ENCODE measurements at places on chromosomes 2 and 18.

GRCh38 chr18:13758622-13759021 is 32.1 kb downstream of the RNMT start:
- no peak for DNase-seq

DNA sequence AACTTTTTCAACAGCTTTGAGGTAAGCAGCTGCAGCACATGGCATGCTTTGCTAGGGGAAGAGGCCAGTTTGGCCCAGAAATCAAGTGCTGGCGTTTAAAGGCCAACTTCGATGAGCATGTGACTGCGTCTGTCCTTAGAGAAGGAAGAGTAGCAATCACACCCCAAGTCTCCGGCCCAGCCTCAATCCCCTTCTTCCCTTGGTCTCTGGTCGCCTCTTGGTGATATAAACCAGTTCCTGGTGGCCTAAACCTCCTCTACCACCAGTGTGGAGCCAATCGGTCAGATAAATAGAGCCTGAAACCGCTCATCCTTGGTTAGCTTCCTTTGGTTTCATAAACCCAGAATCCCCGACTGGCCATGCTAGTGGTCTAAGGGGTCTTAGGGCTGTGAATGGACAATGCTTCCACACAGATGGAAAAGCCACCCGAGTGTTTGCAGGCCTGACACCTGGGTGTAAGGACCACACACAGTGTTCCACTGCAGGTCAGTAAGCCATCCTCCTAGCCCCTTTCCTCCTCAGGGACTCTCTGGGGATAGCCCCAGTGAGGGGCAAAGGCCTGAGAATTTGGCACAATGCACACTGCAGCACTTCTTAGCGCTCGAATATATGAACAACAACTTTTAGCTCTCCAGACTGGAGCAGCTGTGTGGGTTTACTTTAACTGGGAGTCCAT is 23.0 kb upstream of the COX7A2L start:
- DNase-seq, result no peak

GRCh38 chr18:24414349-24415003 is 12.0 kb upstream of the IMPACT start:
- no peak for DNase-seq

DNA sequence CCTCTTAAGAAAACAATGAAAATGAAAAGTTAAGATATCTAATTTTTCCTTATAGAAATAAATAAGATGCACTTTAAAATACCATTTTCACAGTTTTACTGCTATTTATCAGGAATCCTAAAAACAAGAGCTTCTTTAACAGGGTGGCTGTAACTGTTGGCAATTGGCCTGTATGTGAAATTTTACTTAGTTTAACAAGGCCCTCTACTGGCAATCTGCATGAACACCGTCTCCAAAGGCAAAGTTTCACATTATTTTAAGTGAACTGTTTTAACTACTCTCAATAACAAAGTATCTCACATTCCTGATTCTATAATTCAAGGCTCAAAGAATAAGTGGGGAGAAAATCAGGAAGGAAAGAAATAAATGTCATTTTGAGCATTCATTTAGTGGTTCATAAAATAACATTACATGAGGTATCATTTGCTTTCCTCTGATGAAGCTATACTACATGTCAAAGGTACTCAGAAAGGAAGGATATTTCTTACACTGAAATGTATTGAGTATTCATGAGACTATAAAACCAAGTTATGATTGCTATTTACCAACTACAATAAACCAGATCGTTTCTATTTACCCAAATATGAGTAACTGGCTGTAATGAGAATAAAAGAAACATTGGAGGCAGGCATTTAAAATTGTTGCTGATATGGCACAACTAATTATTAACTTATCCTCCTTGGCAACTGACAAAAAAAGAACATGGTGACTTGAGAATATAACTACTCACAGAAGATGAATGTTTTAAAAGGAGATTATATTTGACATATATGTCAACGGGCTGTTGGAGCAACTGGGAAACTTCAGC is 7.0 kb downstream of the NCKAP5 start:
- no peak for DNase-seq

DNA sequence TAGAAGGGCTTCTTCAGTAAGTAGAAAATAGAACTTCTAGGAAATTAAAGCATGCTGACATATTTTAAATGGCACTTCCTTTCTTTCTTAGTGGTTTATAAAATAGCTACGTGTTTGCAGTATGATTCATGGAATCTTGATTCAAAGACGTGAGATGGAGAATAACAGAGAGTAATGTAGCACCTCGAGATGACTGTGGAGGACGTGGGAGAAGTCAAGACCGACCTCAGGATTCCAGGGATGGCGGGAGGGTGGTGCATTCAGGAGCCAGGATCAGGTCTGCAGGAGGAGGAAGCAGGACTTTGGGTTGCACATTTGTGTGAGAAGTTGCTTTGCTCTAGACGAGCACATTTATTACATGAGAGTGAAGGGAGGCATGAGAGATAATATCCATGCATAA is 56.0 kb downstream of the DCDC2C start:
- no peak for DNase-seq

- no peak for DNase-seq
Observed at GRCh38 chr2:221318376-221319130, 253.6 kb downstream of the EPHA4 start.

- no peak for DNase-seq
Observed at GRCh38 chr18:56992777-56993176, 154.1 kb upstream of the BOD1L2 start.

DNA sequence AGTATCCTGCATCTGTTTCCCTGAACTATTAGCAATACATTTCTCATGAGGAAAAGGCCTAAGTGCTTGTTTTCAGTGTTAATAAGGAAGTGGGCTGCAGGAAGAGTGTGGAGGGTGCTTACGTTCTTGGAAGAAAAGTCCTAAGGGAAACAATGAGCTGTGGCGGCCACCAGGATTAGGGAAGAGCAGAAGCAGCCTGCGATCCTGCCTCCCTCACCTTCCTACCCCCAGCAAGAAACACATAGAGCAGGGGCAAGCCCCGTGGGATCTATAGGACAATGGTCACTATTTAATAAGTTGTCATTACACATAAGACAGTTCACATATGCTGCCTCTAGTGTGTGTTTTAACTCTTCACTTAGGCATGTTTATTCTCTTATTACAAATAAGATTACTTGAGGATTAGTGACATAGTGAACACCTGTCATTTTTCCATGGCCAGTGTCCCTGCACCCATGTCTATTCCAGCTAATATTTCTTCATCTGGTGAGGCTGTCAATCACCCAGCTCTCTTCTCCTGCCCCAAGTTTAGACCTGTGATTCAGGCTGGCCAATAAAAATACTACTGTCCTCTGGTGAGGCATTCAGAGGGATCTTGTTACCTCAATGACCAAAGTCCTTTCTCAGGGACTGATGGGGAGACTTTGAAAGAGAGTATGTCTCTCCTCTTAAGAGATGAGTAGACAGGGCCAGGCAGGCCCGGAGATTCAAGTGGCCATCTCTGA is 510.9 kb upstream of the CELF4 start:
- DNase-seq, result no peak

DNA sequence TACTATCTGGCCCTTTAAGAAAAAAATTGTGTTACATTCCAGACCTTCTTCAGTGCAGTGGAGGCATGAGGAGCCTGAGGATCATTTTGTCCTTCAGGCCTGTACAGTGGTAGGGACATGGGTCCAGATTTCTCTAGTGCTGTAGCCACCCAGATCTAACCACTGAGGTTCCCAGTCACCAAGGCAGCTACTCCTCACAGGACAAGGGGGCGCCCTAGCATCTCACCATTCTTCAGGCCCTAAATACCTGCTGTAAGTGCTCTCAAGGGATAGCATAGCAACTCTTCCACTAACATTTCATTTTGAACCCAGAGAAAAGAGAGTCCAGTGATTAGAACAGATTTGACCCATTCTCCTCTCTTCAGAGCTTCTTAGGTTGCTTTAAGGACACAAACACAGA is 1533.0 kb downstream of the LRP1B start:
- DNase-seq, result no peak

DNA sequence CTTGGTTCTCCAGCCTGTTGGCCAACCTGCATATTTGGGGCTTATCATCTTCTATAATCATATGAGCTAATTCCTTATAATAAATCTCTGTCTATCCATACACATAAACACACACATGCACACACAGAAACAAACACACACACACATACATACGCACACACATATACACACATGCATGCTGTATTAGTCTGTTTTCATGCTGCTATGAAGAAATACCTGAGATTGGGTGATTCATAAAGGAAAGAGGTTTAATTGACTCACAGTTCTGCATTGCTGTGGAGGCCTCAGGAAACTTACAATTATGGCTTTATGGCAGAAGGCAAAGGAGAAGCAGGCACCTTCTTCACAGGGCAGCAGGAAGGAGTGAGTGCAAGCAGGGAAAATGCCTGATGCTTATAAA is 707.4 kb upstream of the CDH2 start:
- DNase-seq, result no peak

- no peak for DNase-seq
Observed at GRCh38 chr2:183996825-183997793, 601.2 kb upstream of the ZNF804A start.

- no peak for DNase-seq
Observed at GRCh38 chr2:130743278-130743677, 12.1 kb upstream of the AMER3 start.

GRCh38 chr2:217784996-217785543 is 217.7 kb downstream of the TNS1 start:
- no peak for DNase-seq

DNA sequence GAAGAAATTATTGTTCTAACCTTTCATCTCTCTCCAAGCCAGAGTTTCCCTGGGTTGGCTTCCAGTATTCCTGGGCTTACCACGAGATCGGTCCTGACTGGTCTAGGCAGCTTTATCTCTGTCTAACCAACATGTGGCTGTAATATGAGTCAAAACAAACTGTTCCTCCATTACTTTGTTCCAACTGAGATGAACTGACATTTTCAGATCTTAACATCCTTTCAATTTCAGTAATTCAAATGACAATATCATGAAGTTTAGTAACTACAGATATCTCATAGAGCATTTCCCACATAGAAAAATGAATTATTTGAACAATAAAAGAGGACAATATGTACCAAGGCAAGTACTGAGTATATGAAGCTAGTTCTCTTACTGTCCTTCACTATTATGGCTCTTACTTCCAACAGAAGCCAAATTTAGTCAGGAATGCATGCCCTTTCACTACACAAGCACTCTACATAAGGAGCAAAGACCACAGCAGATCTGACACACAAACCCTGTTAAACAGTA is 15.5 kb downstream of the SLC25A12 start:
- no peak for DNase-seq

DNA sequence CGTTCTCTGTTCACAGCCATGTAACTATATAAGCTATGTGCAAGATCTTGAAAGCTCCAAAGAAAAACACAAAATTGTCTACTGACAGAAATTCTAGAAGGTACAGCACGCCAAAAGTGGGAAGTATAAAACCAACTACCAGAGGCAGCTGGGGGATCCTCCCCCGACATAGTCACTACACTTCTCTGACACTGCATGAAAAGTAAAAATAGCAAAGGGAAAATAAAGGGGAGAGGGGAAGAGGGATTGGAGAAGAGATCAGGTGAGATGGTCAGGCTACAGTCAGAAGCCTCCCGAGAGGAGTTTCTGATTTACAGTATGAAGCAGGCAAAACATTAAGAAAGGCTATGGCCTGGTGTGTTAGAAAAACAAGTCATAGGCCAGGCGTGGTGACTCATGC is 39.8 kb upstream of the PCBP1 start:
- no peak for DNase-seq

- no peak for DNase-seq
Observed at GRCh38 chr2:25328152-25329085, 13.3 kb downstream of the DNMT3A start.

DNA sequence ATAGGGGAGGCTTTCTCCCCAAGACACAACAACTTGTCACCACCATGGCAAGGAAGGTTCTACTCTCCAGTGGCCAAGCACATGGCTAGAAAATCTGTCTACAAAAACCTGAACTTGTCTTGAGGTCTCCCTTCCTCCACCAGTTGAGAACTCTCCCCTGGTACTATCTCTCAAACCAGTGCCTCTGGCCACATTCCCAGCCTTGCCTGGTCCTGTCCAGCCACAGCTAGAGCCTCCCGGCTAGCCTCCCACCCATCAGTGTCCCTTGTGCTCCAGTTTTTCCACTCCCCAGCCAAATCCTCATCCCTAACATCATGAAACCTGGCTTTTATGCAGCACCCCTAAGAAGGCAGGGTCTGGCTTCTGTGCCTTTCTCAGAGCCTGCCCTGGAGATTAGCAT is 21.2 kb upstream of the FZD5 start:
- DNase-seq, result no peak

DNA sequence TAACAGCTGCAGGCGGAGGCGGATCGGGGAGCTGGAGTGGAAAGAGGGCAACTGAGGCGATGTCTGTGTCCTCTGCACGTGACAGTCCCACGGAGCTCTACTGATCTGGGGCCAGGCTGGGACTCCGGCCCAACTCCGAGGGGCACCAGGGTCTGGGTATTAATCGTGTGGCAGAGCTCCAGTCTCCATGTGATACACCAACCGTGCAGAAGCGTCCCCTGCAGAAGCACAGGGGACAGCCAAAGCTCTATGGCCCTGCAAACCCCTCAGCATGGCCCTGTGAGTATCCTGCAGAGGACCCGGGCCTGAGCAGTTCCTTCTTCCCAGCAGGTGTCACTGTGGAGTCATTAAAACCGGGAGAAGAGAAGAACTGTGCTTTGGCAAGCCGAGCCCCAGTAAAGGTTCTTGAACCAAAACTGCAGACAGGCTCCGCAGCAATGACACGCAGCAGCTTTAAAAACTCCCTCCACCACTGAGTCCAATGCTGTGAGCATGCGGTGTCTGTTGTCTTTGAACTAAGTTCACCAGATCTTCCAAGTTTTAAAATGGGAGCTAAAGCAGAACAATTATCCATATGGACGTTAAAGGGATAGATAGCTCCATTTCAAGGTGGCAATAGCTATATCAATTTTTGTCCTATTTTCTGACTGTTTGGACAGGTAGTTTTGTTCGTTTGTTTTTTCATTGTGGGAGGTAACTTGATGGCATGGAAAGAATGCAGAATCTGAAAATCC is 79.4 kb downstream of the TMEM182 start:
- DNase-seq, result peak; percentile 12

DNA sequence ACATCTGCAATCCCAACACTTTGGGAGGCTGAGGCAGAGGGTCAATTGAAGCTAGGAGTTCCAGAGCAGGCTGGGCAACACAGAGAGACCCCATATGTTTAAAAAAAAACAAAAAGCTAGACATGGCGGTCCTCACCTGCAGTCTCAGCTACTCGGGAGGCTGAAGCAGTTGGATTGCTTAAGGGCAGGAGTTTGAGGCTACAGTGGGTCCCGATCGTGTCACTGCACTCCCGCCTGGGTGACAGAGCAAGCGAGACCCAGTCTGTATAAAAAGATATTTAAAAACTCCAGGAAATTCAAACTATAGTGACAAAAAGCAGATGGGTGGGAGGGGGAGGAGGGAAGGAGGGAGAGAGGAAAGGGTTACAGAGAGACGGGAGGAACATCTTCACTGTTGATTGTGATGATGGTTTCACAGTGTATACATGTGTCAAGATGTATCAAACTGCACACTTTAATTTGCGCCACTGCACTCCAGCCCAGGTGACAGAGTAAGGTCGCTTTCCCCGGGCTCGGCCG is 942 bp upstream of the ZNF236 start:
- no peak for DNase-seq
